Epithelial cell of alveolus of lung (primary cell): ENCODE measurements at places on chromosomes 4 and X. TPM values are rescaled to one million over a fixed set of nuclear protein-coding genes. Genes with fewer than 3 reads are reported as not detected.

Gene SH2D1A
- not detected in 2 replicates for total RNA-seq

Gene VCX3B
- not detected in 2 replicates for total RNA-seq

Gene PCDH10
- total RNA-seq = 2.4 and 4.3 TPM in 2 replicates

Gene RNF175
- total RNA-seq = 2.1 and 9.4 TPM in 2 replicates

Gene IL1RAPL1
- 0.40 and 1.9 TPM in 2 replicates for total RNA-seq

Gene ERAS
- total RNA-seq = not detected in 2 replicates

Gene MAGEC2
- total RNA-seq = not detected in 2 replicates

Gene JCHAIN
- total RNA-seq = 1.3 TPM in 1 of 2 replicates, not detected in the other

Gene TBX22
- total RNA-seq = not detected in 2 replicates

Gene ART3
- 1.0 TPM in 1 of 2 replicates, not detected in the other for total RNA-seq

Gene CSAG1
- not detected in 2 replicates for total RNA-seq

Gene NAP1L3
- total RNA-seq = 2.1 and 2.8 TPM in 2 replicates

Gene ARMCX6
- total RNA-seq = 30.0 and 30.3 TPM in 2 replicates

Gene DIPK2B
- total RNA-seq = 1.0 and 1.1 TPM in 2 replicates

Gene CMC4
- 8.4 and 10.1 TPM in 2 replicates for total RNA-seq

Gene HAND2
- 1.9 and 2.3 TPM in 2 replicates for total RNA-seq

Gene ARR3
- total RNA-seq = not detected in 2 replicates

Gene CT45A3
- total RNA-seq = not detected in 2 replicates

Gene AMBN
- total RNA-seq = not detected in 2 replicates

Gene NXF2
- total RNA-seq = not detected in 2 replicates

Gene F8A2
- total RNA-seq = not detected in 2 replicates

Gene FAM47A
- total RNA-seq = not detected in 2 replicates

Gene UGT2B10
- total RNA-seq = not detected in 2 replicates

Gene ADGRL3
- total RNA-seq = 5.3 and 27.1 TPM in 2 replicates

Gene ETDB
- total RNA-seq = not detected in 2 replicates

Gene DGKK
- not detected in 2 replicates for total RNA-seq

Gene TMPRSS11B
- not detected in 2 replicates for total RNA-seq

Gene GPRASP1
- 0.65 and 1.2 TPM in 2 replicates for total RNA-seq

Gene ODAM
- total RNA-seq = not detected in 2 replicates

Gene UGT2B17
- total RNA-seq = not detected in 2 replicates

Gene VSIG1
- total RNA-seq = 0.13 and 0.32 TPM in 2 replicates

Gene XAGE1A
- total RNA-seq = not detected in 2 replicates

Gene TRIM60
- total RNA-seq = not detected in 2 replicates

Gene CWH43
- not detected in 2 replicates for total RNA-seq

Gene TLR3
- total RNA-seq = 3.4 and 3.7 TPM in 2 replicates

Gene GAGE12C
- not detected in 2 replicates for total RNA-seq

Gene MAGEC1
- total RNA-seq = not detected in 2 replicates

Gene VCX3A
- total RNA-seq = not detected in 2 replicates

Gene RAB40A
- total RNA-seq = not detected in 2 replicates

Gene POU3F4
- total RNA-seq = not detected in 2 replicates

Gene SLAIN2
- 63.1 and 77.4 TPM in 2 replicates for total RNA-seq

Gene NXF3
- not detected in 2 replicates for total RNA-seq

Gene CT45A1
- total RNA-seq = not detected in 2 replicates

Gene STARD8
- 0.96 and 1.8 TPM in 2 replicates for total RNA-seq

Gene FHDC1
- 0.16 and 0.26 TPM in 2 replicates for total RNA-seq

Gene EREG
- 21.5 and 126 TPM in 2 replicates for total RNA-seq

Gene TMEM31
- total RNA-seq = not detected in 2 replicates

Gene TBC1D9
- total RNA-seq = 13.8 and 14.0 TPM in 2 replicates

Gene UXT
- total RNA-seq = 103 and 164 TPM in 2 replicates

Gene MAGEE2
- total RNA-seq = not detected in 2 replicates

Gene MUC7
- total RNA-seq = not detected in 2 replicates

Gene ANKRD17
- total RNA-seq = 31.9 and 37.5 TPM in 2 replicates

Gene BANK1
- total RNA-seq = 0.13 TPM in 1 of 2 replicates, not detected in the other

Gene ABLIM2
- total RNA-seq = 0.13 TPM in 1 of 2 replicates, not detected in the other

Gene SLC6A14
- total RNA-seq = under 0.01 TPM in 1 of 2 replicates, not detected in the other

Gene STBD1
- 5.0 and 6.9 TPM in 2 replicates for total RNA-seq

Gene GLRB
- total RNA-seq = 1.1 and 5.8 TPM in 2 replicates

Gene ZNF185
- 1.5 and 4.0 TPM in 2 replicates for total RNA-seq
